ENCODE measurements at places on chromosomes 5 and 9.

- DNase-seq: peak; percentile 71
Observed at GRCh38 chr9:134619983-134620661, 21.5 kb upstream of the COL5A1 start.

DNA sequence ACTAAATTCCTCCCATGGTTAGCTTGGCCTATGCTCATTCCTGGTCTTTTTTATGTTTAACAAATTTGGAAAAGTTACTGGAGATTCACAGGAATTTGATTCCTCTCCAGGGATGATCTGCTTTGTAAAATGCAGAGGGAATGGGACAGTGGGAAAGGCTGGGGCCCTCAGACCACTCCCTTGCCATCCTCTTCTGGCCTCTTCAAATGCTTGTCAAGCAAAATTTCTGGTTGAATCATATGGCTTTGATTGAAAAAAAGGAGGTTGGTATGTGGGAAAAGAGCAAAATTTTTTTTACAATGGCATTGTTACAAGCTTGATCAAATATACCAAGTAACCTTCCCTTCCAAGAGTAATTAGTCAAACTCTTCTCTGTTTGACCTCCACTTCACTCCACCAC, 225.1 kb downstream of the PIK3R1 start:
- DNase-seq: no peak

GRCh38 chr9:106619211-106619610, 243.8 kb upstream of the ZNF462 start:
- DNase-seq: no peak

DNA sequence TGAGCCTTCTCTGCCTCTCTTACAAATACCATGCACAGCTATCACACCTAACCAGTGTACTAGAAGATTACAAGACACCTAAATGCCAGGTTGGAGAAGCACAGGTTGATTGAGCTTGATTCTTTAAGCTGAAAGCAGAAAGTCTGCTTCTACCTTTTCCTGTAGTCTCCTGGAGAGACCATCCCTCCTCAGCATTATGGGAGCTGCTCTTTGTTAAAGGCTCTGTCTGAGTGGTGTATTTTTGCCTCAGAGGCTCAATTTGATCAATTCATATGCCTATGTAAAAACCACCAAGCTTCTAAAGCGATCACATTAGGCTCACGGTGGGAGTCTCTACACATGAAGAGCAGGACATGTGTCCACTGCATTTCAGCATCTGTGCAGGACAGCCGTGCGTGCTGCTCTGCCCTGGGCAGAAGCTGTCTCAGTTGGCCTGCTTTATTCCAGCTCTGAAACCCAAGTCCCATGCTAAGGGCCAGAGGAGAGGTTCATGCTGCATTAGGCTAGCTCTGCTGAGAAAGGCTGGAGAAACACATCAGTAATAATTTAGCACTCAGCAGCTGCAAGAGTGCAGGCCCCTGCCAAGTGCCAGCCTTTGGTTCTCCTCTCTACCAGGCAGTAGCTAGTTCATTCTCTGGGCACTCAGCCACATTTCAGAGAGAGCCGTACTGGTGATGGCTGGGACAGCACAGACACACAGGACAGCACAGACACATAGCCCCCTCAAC, 41.7 kb downstream of the TMEM167A start:
- DNase-seq: no peak

DNA sequence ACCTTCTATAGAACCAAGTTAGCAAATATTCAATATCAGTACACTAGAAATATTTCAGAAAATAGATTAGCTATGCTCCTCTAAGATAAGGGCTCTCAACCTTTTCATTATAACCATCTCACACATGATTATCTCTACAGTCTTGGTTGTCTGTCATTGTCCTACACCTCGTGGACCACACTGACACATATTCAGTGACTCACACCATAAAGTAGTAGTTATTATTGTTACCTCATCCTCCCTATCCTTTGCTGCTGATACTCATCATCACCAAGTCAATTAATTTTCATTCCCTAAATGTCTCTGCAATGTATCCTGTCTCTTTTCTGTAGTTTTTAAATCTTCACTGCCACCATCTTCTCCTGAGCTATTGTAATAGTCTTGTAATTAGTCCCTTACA, 1309.2 kb upstream of the C9orf72 start:
- DNase-seq: no peak

DNA sequence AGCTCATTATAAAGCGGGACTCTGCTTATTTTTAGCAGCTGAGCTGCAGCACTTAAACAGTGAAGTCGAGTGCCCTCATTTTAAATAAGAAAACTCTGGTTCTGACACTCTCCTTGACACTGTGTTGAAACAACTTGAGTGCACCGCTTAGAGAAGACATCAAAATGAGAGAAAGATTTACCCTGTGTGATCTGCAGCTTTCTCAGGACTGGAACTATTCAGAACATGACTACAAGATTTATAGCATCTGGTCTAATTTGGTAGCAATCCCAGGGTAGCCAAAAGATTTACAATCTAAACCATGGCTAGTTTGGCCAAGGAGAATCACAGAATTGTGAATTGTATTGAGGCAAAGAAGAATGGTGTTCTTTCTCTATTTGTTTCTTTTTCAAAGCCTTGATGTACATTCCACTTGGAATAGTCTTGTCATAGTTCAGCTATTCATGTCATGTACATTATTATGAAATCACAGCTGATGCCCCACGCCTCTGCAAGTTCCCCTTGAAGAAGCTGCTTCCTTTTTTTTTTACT, 38.7 kb downstream of the PLEKHG4B start:
- DNase-seq: no peak

GRCh38 chr9:272251-273213, 57.9 kb downstream of the DOCK8 start:
- no peak for DNase-seq

- DNase-seq: no peak
Observed at GRCh38 chr5:172586125-172587060, 54.7 kb upstream of the NEURL1B start.

DNA sequence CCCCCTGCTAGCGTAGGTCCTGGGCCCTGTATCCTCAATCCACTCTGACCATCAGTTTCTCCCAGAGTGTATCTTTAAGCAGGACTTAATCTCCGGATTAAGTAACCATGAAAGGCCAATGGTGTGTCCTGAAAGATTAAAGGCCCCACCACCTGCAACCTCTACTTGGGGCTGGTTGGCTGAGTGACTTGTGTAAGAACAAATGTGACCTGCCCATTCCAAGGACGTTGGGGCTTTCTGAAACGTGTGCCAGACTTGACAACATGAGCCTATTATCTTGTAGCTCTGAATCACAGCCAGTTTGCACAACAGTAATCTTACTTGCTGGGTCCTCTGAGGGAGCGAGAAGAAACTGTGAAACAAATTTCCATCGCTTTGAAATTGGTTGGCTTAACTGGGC, 3.1 kb upstream of the PRELID2 start:
- no peak for DNase-seq

DNA sequence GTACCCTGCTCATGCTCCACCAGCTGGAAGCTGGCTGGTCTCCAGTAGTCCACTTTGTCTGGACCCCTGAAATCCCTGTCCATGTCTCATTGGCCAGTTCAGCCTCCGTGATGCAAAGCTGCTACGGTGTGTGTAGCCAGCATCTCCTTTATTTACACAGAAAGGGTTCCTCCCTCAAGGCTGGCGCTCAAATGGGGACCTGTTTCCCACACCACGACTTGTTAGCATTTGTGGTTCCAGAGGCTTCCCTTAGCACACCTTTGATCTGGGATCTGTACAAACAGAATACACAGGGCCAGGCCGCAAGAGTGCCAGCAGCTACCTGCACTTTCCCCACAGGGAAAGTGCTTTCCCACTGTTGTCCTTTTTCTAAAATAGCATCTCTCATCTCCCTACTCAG, 5.7 kb upstream of the SMU1 start:
- DNase-seq: no peak

- DNase-seq: no peak
Observed at GRCh38 chr5:61697809-61698558, 365.9 kb downstream of the ZSWIM6 start.

DNA sequence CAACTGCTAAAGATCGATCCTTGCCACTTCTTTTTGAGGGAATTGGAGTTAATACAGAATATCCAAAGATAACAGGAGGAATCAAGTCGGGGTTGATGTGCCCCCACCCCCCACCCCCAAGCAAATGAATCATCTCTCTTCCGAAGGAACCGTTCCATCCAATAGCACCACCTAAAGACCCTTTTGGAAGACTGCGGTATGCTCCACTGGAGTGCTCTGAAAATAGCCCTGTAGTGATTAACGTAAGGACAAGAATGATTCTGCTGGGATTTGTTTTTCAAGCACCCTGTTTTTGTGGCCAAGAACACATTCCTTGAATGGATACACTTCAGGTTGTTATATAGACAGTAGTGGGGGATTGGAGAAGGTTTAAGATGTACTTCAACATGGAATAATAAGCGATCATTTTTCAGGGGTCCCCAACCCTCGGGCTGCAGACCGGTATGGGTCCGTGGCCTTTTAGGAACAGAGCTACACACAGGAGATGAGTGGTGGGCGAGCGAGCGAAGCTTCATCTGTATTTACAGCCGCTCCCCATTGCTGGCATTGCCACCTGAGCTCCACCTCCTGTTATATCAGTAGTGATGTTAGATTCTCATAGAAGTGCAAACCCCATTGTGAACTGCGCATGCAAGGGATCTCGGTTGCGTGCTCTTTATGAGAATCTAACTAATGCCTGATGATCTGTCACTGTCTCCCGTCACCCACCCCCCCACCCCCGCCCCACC, 44.5 kb upstream of the TMEM252 start:
- no peak for DNase-seq

DNA sequence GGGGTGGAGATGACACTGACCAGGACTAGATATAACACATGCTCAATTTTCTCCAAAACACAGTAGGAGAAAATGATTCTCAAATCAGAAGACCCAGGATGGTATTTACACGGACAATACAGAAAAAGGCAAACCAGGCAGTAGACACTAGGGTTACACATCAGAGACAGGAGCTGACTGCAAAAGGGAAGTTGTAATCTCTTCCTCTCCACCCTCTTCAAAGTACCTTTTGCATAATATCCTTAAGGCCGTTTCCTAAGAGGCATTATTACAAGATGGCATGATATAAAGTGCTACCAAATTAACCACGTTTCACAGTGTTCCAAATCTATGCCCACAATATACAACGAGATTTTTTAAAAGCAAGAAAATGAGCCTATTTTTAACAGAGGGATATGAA, 39.2 kb downstream of the YIPF5 start:
- no peak for DNase-seq

- peak; percentile 33 for DNase-seq
Observed at GRCh38 chr5:7759257-7759871, 91.6 kb downstream of the CFAP90 start.

DNA sequence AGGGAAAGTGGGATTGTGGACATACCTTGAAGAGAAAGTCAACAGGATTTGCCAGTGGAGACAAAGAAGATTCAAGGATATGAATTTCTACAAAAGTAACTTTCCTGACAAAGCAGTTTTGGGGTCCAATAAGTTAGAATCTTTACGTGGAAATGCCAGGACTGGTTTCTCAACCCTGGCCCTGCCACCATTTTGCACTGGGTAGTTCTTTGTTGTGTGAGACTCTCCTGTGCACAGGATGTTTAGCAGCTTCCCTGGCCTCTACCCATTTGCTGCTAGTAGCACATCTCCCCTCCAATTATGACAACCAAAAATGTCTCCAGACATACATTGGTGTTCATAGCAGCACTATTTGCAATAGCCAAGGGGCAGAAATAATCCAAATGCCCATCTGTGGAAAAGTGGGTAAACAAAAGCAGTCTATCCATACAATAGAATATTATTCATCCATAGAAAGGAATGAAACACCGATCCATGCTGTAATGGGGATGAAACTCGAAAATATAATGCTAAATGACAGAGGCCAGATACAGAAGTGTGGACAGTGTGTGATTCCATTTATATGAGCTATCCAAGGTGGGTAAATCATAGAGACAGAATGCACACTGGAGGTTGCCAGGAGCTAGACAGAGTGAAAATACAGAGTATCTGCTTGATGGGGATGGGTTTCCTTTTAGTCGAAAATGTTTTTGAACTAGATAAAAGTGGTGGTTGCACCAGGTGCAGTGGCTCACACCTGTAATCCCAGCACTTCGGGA, 91.4 kb downstream of the NSUN2 start:
- DNase-seq: no peak

DNA sequence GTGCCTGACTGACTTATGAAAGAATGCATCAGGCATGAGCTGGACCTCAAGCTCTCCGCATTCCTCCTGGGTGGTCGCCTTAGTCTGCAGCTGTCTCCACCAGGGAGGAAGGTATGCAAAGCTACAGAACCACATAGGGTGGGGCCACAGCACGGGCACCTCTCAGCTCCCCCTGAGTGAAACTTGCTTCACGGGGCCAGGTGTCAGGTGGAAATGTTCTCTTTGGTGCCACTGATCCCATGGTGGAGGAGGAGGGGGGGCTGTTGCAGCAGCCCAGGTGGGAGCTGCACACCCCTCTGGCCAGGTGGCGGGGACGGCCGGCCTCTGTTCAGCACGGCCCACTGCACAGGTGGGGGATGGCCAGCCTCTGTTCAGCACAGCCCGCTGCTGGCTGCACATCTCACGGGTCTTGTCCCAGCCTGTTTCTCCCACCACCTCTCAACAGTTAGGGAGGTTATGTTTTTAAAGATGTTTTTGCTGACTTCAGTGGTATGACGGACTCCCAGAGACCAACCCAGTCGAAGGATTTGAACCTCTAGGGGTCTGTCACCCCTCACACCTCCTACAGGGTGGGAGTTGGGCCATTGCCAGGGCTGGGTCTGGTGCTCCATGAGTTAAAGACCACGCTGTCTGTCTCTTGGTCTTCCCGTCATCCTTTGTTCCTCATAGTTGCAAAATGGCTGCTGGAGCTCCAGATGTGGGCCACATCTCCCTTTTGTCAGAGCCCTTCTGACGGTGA, 34.3 kb downstream of the MRPL36 start:
- no peak for DNase-seq

- DNase-seq: no peak
Observed at GRCh38 chr5:171226864-171227263, 82.2 kb upstream of the TLX3 start.

DNA sequence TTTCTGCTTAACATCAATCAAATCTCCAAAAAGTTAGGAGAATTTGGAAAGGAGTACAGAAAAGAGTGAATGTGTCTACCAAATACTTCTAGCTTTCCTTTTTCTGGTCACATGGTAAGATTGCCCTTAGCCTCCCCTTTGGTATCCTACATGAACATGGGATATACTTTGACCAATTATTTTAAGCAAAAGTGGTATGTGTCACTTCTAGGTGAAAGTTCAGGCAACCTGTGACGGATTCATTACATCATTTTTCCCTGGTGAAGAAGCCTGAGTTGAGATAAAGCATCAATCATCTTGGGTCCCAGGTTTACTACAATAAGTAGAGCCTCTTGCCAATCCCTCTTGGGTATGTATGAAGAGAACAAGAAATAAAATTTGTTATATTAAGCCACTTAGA, 419.2 kb downstream of the PDE4D start:
- no peak for DNase-seq

DNA sequence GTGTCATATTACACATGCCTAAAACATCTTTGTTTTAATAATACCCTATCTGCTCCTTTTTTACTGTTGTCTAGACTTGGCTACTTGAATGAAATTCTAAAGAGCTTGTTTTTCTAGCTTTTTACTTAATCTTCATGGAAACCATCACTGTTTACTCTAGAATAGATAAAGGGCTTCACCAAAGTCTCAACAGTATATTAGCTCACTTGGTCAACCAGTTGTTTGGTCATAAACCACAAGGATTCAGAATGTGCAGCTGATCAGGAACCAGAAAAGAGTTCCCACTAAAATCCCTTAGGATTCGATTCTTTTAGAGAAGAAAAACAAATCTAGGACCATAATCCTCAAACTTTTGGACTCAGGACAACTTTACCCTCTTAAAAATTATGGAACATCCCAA, 38.0 kb downstream of the CDO1 start:
- DNase-seq: no peak

Measured in upper lobe of left lung (tissue), 6 donors.